ENCODE measurements at places on chromosomes 12 and 14.

DNA sequence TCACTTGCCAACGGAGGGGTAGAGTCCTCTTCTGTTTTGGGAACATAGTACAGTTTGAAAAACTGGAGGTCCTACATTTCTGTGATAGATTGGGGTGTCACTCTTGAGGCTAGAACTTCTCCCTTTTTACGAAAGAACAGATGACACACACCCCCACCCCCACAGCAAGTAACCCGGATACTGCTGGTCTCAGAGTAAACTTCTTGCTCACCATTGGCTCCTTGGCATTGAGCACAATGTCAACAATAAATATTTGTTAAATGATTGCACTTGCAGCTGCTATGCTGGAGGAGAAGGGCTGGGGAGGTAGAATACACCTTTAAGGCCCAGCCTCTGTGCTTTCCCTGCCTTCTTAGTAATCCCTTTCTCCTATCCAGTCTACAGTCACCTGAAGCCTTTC, 149.8 kb downstream of the TGFB3 start:
- no peak for DNase-seq

DNA sequence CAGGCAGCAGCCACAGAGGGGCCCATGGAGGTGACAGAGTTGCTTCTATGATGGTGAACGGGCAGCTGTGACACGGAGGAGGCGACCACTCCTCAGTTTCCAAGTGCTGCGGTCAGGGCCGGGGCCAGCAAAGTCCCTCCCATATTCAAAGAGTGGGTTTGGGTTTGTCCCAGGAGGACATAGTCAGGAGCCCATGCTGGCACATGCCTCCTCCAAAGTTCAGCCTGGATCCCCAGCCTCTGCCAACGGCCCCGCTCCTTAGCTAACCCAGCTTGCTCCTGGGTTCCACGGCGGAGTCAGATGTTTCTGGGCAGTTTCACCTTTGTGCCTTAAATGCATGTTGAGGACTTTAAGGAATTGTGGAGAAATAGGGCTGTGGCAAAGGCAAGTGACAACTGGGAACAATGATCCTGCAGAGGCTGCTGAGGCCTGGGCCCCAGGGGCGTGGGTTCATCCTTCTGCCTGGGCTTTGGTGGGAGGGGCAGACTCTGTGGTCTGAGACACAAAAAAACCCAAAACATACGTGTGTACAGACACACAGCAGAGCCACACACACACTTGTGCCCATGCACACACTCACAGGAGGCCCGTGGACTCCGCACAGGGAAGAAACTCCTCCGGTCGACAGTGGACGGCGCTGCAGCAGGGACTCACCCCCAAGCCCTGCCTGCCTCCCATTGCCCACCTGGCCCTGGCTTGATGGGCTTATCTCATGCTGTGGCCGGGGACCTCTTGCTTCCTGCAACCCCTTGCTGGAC, 399.4 kb downstream of the TMEM121 start:
- no peak for DNase-seq

DNA sequence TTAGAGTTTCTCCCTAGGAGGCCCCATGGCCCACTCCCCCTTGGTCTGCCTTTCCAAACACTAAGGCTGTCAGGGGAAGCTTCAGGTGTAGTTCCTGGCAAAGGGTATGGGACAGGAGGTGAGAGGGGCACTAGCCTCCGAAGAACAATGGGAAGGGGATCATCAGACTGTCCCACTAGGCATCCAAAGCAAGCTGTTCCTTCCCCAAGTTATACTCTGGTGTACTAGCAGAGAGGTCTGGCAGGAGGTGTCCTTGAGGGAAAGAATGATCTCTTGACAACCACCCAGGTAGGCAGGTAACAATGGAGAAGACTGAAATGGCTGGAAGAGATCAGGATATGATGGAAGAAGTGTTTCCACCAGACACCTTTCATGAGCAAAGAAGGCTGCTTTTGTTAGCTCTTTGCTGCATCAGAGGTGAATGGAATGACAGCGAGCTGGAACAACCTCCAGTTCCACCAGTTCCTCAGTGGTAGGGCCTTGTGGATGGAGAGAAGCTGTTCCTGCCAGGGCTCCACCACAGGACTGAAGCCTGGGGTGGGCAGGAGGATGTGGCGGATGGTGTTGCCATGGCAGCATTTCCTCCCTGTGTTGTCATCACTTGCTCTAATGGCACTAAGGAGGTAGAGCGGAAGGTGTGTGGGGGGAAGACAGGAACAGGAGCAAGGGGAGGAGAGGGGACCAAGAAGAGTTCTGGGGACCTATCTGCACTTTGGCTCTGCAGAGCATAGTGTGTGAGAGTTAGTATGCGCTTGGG, 2.3 kb upstream of the AGAP2 start:
- DNase-seq = no peak

DNA sequence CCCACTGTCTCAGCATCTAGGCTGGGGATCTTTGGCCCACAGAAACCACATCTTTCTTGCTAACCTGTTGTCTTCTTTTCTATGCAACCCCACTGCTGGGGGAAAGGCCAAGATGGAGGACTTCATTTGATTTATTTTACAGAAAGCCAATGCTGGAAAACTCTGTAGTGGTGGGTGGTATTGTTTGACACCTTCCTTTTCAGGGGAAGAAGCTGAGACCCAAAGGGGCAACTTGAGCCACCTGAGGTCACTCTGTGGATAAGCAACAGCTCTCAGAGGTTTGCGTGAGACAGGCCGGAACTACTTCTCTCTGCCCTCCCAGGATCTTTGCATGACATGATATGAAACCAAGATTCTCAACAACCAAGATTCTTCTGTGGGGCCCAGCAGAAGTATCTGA, 645.2 kb downstream of the VRK1 start:
- DNase-seq = no peak

GRCh38 chr14:71557351-71557750, 374.9 kb upstream of the RGS6 start:
- no peak for DNase-seq

DNA sequence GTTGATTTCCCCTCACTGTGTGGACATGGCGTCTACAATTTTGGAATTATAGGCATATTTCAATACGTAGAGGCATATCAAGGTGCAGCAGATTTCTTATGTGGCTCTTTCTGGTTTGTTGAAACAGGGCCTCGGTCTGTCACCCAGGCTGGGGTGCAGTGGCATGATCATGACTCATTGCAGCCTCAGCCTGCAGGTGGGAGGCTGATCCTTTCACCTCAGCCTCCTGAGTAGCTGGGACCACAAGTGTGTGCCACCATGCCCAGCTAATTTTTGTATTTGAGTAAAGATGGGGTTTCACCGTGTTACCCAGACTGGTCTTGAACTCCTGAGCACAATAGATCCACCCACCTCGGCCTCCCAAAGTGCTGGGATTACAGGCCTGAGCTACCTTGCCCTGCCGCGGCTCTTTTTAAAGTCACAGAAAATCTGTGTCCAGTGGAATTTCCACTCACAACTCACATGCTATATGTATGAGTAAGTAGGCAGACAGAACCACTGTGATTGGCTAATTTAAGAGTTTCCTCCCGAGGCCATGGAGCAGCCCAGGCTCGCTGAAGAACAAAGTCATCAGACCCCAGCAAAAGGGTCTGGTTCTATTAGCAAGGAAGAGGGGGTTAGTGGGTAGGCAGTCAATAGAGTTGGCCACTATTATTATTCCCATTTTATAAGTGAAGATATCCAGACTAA, 9.1 kb downstream of the GNG2 start:
- DNase-seq = no peak
